Activated CD8-positive, alpha-beta T cell treated with anti-CD3 and anti-CD28 coated beads for 36 hours (primary cell): ENCODE measurements at places on chromosomes 1 and 21. TPM values are rescaled to one million over a fixed set of nuclear protein-coding genes. Genes with fewer than 3 reads are reported as not detected.

CFHR5 gene
- total RNA-seq: not detected

PLCH2 gene
- total RNA-seq: 2.9 TPM

PLEKHG5 gene
- 1.8 TPM for total RNA-seq

SLC45A1 gene
- 0.16 TPM for total RNA-seq

SAMSN1 gene
- total RNA-seq: 66.7 TPM

GAS5 gene
- 1,298 TPM for total RNA-seq

KRTAP12-2 gene
- total RNA-seq: not detected
